ENCODE measurements at places on chromosomes 16 and 17.

GRCh38 chr17:3798273-3799180, 2.5 kb downstream of the ITGAE start:
- DNase-seq: no peak

- DNase-seq: no peak
These were observed 8.3 kb upstream of the LPCAT2 start for GRCh38 chr16:55500530-55501011.

DNA sequence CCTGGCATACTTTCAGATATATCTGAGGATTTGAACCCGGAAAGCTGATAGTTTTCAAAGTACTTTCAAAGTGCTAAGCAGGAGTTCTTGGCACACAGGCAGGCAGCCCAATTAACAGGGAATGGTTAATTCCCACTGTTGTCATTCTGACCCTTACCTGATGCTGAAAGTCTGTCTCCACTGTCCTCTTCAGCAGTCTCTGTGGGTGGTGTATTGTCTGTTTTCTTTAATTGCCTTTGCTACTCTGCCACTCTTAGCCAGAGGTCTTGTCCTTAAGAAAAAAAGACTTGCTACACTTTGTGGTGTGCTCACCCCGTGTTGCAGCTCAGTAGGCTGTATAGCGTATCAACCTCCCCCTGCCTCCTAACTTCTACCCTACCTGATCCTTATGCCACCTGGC, 63.2 kb upstream of the SLC12A3 start:
- DNase-seq: no peak

GRCh38 chr17:1110541-1110861, 69.3 kb downstream of the ABR start:
- no peak for DNase-seq

GRCh38 chr17:17018021-17018441, 24.2 kb upstream of the MPRIP start:
- DNase-seq: no peak

- DNase-seq: no peak
These were observed 376.3 kb downstream of the CNTNAP4 start for GRCh38 chr16:76653390-76654026.

Data from stimulated activated CD8-positive, alpha-beta memory T cell treated with anti-CD3 and anti-CD28 coated beads, Interleukin-4, amount 100 ng/mL, for 48 hours (primary cell).